ENCODE measurements at places on chromosomes 3 and 15. TPM values are rescaled to one million over a fixed set of nuclear protein-coding genes. Genes with fewer than 3 reads are reported as not detected.

Gene NUP210
- total RNA-seq, result 19.4 TPM

Gene C3orf22
- total RNA-seq, result not detected

Gene KIF15
- 11.0 TPM for total RNA-seq

Gene GUCA1C
- total RNA-seq, result not detected

Gene DTX3L
- 2.8 TPM for total RNA-seq

Gene TM6SF1
- 15.0 TPM for total RNA-seq

Gene TRAT1
- not detected for total RNA-seq

Gene PLSCR2
- total RNA-seq, result not detected

Gene PIAS1
- 50.7 TPM for total RNA-seq

Gene CD96
- total RNA-seq, result not detected

Gene HRG
- not detected for total RNA-seq

Gene TRNT1
- total RNA-seq, result 50.4 TPM

Gene MKRN2
- 38.2 TPM for total RNA-seq

Gene GP9
- total RNA-seq, result not detected

Gene SOX14
- not detected for total RNA-seq

Gene BOC
- total RNA-seq, result 33.8 TPM

Gene VGLL3
- 0.94 TPM for total RNA-seq

Gene MAGEL2
- total RNA-seq, result 1.9 TPM

Gene EIF4G1
- total RNA-seq, result 118 TPM

Gene ZNF385D
- 23.2 TPM for total RNA-seq

Gene CHRD
- 12.5 TPM for total RNA-seq

Gene PLIN1
- total RNA-seq, result 0.31 TPM

Gene FYTTD1
- 60.7 TPM for total RNA-seq

Gene ACSBG1
- 4.1 TPM for total RNA-seq

Gene CAMK1
- 38.5 TPM for total RNA-seq

Gene QRICH1
- total RNA-seq, result 187 TPM

Gene LSG1
- total RNA-seq, result 66.0 TPM

Gene SAXO2
- total RNA-seq, result 11.9 TPM

Gene RTP4
- total RNA-seq, result not detected

Gene STARD5
- total RNA-seq, result 12.8 TPM

Gene CHRFAM7A
- total RNA-seq, result 7.8 TPM

Gene MRPS11
- total RNA-seq, result 24.4 TPM

Gene SLC12A1
- 2.2 TPM for total RNA-seq

Gene LRRC31
- not detected for total RNA-seq

Gene GNAT1
- not detected for total RNA-seq

Gene HTR3C
- total RNA-seq, result not detected

Gene NDN
- total RNA-seq, result 57.9 TPM

Gene CYP1A2
- total RNA-seq, result not detected

Gene GPR62
- 0.31 TPM for total RNA-seq

Gene TMPRSS7
- total RNA-seq, result 0.31 TPM

Gene RTP2
- total RNA-seq, result not detected

Gene LTF
- 0.63 TPM for total RNA-seq

Gene EID1
- 146 TPM for total RNA-seq

Gene GOLGA8S
- under 0.01 TPM for total RNA-seq

Gene GAP43
- 167 TPM for total RNA-seq

Gene TXNRD3
- 16.6 TPM for total RNA-seq

Gene PPP1R14D
- not detected for total RNA-seq

Gene CEP70
- total RNA-seq, result 69.5 TPM

Gene SAMMSON
- total RNA-seq, result not detected

Gene CCR3
- not detected for total RNA-seq

Gene KBTBD13
- not detected for total RNA-seq

Gene INSYN1
- 28.5 TPM for total RNA-seq

Gene CCDC13
- total RNA-seq, result 2.8 TPM

Gene MRAS
- 64.5 TPM for total RNA-seq

Gene TNNC1
- not detected for total RNA-seq

Gene HOMER2
- total RNA-seq, result 61.7 TPM

Gene HTR3E
- total RNA-seq, result not detected

Measured in parietal lobe (tissue), 2 donors.